Activated CD4-positive, alpha-beta T cell treated with anti-CD3 and anti-CD28 coated beads for 36 hours (primary cell): ENCODE measurements at places on chromosomes 5 and 9. TPM values are rescaled to one million over a fixed set of nuclear protein-coding genes. Genes with fewer than 3 reads are reported as not detected.
A peak's percentile ranks its signal among the peaks of the same experiment; 100 is the strongest.

Gene LECT2
- not detected for total RNA-seq

DNA sequence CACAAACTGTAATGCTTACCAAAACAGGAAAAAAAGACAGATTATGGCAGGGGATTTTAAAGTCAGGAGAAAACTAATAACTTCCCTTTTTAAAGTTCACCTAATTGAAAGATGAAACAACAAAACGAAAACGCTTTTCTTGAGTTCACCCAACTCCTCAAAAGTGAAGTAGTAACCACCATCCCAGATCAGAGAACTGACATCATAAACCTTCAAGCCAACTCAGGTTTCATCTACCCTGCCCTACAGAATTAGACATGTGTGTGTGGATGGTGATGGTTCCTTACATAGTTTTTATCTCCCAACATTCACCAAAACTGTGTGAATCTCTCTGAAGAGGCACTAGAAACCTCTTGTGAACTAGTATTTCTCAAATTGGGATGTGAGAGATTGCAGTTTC, 195.2 kb upstream of the PTGER4 start:
- peaks cover 84% of the 10 kb centered on the region for H3K4me1 ChIP-seq
- DNase-seq = no peak
- H3K4me3 ChIP-seq = peak overlapping the region; percentile 12
- H3K36me3 ChIP-seq = peaks cover 2% of the 10 kb centered on the region

DNA sequence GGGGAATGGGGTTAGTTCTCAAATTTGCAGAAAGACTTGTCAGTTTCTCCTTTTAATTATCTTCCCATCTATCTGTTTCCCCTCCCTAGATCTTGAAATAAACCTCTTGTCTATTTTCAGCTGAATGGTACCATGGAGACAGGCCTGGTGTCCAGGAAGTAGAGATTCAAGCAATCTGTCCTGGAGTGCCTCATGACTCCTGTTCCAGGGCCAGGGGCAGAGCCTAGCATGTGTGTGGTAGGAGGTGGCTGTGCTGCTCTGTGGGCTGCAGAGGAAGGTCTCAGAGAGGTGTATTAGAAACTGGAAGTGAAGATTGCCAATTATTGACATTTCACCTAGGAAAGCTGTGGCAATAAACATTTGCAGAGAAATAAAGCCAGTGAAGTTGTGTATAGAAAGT, 175.8 kb upstream of the ATP10B start:
- DNase-seq = no peak
- H3K36me3 ChIP-seq = no peaks in the 10 kb centered on the region

Gene PCDHA6
- not detected for total RNA-seq

DNA sequence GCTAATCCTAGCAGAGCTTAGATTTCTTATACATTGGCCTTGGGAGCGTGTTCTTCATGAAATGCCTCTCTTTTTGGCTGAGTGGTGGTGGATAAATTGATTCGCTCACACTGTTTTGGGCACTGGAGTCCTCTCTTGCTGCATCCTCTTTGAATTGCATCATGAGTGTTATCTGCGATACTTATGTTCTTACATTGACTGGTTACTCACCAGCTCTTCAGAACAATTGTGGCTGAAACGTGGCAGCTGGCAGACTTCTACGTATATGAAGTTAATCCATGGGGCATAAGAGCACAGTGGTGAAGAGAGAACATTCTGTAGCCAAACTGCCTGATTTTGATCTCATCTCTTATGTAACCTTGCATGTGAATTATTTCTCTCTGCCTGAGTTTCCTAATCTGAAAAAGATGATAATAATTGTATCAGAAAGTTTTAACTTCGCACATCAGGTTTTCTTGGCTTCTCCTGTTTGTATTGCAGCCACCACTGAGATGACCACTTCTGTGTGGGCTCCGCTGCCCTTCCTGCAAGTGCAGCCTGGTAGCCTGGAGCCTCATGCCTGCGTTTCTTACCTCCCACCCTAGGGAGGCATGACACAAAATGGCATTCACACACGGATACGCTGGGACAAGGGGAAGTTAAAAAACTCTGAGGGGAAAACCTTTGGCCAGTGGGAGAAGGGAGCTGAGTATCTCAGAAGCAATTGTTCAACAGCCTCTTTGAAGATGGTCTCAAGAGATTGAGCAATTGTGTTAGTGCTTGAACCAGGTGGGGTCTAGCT, 295.2 kb downstream of the ARHGAP26 start:
- H3K27ac ChIP-seq = peak overlapping the region; percentile 67
- peaks cover 20% of the 10 kb centered on the region for H3K36me3 ChIP-seq
- no peaks in the 10 kb centered on the region for H3K27me3 ChIP-seq
- H3K4me3 ChIP-seq = no peak overlapping the region
- peaks cover 25% of the 10 kb centered on the region for H3K4me1 ChIP-seq

DNA sequence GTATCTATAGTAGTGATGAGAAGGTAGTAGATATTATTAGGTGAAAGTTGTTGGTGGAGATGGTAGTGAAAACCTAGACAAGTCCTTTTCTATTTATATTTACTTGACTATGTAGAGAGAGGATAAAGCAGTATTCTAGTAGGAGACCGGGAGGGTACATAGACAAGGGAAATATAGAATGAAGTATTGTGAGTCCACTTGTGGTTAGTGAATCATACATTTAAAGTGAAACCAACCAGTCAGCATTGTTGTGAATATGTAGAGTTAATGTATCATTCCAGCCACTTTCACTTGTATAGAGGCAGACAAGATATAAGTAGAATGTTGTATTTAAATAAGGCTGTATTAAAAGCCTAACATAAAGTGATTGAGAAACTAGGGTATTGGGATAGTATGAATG, 1711.3 kb upstream of the ACO1 start:
- H3K4me1 ChIP-seq = no peaks in the 10 kb centered on the region
- no peak overlapping the region for H3K4me3 ChIP-seq
- H3K27ac ChIP-seq = no peak overlapping the region
- no peaks in the 10 kb centered on the region for H3K36me3 ChIP-seq
- no peak for DNase-seq
- no peaks in the 10 kb centered on the region for H3K27me3 ChIP-seq

GRCh38 chr5:176806137-176806536, 4.2 kb upstream of the UNC5A start:
- DNase-seq = no peak
- H3K27me3 ChIP-seq = peaks cover 43% of the 10 kb centered on the region
- no peaks in the 10 kb centered on the region for H3K36me3 ChIP-seq
- H3K4me3 ChIP-seq = no peak overlapping the region
- H3K27ac ChIP-seq = no peak overlapping the region

DNA sequence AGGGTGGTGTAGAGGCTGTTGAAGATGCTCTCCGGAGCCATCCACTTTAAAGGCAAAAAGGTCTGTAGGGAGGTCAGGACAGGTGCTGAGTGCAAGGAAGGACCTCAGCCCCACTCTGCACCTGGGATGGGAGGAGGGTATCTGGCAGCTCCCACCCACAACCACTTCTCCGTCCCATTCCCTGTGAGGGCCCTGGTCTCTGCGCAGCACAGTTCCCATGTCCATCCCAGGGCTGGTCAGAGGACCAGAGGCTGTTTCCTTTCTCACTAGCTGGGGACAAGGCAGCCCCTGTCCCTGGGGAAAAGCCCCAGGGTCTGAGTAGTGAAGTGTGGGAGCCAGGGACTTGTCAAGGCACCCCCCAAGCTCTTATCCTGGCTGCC, 33.7 kb upstream of the CSF1R start:
- DNase-seq = no peak
- no peak overlapping the region for H3K4me3 ChIP-seq
- H3K27me3 ChIP-seq = no peaks in the 10 kb centered on the region
- H3K27ac ChIP-seq = no peak overlapping the region

Gene ROPN1L
- total RNA-seq = 0.28 TPM

DNA sequence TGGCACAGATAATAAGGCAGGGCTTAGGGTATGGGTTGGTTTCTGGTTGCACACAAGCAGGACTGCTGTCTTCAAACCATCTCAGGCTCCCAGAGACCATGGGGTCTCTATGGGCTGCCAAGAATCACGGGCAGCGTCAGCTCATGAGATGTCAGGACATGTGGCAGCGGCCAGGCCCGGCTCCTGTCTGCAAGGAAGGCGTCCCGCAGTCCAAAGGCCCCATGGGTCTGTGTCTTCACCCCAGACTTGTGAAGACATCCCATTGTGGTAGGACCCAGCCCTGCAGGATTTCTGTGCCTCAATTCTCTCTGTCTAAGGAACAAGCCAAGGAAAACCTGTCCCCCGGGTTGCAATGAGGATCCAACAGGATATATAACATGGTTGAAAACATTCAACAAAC, 32.6 kb downstream of the IPPK start:
- no peak overlapping the region for H3K27ac ChIP-seq
- no peak for DNase-seq
- H3K4me3 ChIP-seq = no peak overlapping the region
- H3K36me3 ChIP-seq = peaks cover 38% of the 10 kb centered on the region
- H3K27me3 ChIP-seq = no peaks in the 10 kb centered on the region

DNA sequence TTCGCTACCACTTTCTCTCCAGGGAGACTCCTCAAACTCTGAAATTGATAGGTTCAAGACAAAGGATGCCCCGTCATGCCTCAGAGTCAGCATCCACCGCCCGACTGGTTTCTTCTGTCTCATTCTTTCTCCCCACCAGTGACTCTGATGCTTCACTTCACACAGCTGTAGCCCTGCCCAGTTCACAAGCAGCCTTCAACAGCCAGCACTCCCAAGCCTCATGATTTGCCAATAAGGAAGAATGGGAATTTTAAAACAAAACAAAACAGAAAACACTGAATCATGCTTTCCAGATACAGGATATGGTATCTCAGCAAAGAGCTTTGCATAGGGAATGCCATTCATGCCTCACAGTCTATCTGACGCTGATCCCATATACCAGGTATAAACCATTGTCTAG, 371.2 kb upstream of the RORB start:
- DNase-seq = no peak
- no peak overlapping the region for H3K4me3 ChIP-seq
- no peaks in the 10 kb centered on the region for H3K4me1 ChIP-seq
- no peak overlapping the region for H3K27ac ChIP-seq
- no peaks in the 10 kb centered on the region for H3K27me3 ChIP-seq

Gene KCNN2
- total RNA-seq = not detected

DNA sequence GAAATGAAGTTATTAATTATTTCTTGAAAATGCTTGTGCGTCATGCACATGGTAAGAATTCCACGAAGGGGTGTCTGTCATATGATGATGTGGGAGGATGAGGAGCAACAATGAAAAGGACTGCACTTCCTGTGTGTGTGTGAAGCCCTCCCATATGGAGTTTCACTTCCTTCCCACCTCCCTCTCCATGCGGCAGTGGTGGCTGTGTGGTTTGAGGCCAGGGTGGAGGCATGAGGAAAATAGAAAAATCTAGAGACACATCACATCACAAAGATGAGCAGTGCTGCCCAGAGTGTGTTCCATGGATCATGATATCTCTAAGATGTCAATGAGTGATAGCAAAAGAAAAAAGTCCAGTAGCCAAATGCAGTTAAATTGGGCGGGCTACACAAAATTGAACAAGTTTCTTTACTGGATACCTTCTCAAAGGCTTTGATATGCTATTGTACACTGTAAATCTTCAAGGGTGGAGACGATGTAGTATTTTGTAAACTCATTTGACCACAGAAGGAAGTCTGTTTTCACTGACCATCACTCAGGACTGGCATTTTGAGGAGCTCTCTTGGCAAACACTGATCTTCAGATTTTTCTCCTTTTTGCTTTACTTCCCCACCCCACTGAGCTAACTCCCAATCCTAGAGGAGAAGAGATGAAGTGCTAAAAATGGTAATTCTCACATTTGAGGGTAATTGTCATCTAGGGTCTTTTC, 55.7 kb upstream of the EQTN start:
- no peak overlapping the region for H3K4me3 ChIP-seq
- DNase-seq = peak; percentile 32

GRCh38 chr9:123527981-123528380, 172.0 kb downstream of the CRB2 start:
- DNase-seq = no peak
- no peaks in the 10 kb centered on the region for H3K27me3 ChIP-seq
- no peak overlapping the region for H3K27ac ChIP-seq
- H3K36me3 ChIP-seq = peaks cover 17% of the 10 kb centered on the region

DNA sequence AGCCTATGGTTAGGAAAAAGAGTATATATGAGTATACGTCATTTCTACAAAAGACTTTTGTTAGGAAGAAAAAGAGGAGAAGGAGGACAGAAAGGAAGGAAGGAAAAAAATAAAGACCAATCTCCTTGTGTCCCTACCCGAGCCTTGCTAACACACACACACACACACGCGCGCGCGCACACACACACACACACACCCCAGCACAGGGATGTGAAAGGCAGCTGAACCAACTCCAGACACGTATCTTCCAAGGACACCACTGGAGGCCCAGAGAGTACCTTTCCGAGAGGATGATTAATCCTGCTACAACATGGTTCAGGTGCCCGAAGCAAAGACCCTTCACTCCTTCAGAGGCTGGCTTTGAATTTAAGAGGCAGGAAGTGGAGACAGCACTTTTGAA, 56.9 kb upstream of the GALNT10 start:
- H3K4me1 ChIP-seq = peaks cover 2% of the 10 kb centered on the region
- no peak for DNase-seq
- H3K4me3 ChIP-seq = no peak overlapping the region

GRCh38 chr5:127652952-127653611, 4.2 kb downstream of the CTXN3 start:
- H3K27me3 ChIP-seq = peaks cover 2% of the 10 kb centered on the region
- no peak overlapping the region for H3K4me3 ChIP-seq
- no peak overlapping the region for H3K27ac ChIP-seq
- H3K36me3 ChIP-seq = no peaks in the 10 kb centered on the region
- H3K4me1 ChIP-seq = no peaks in the 10 kb centered on the region
- no peak for DNase-seq

Gene SPATA6L
- total RNA-seq = 0.21 TPM

Gene LIX1
- not detected for total RNA-seq

Gene PCDHA1
- total RNA-seq = not detected

DNA sequence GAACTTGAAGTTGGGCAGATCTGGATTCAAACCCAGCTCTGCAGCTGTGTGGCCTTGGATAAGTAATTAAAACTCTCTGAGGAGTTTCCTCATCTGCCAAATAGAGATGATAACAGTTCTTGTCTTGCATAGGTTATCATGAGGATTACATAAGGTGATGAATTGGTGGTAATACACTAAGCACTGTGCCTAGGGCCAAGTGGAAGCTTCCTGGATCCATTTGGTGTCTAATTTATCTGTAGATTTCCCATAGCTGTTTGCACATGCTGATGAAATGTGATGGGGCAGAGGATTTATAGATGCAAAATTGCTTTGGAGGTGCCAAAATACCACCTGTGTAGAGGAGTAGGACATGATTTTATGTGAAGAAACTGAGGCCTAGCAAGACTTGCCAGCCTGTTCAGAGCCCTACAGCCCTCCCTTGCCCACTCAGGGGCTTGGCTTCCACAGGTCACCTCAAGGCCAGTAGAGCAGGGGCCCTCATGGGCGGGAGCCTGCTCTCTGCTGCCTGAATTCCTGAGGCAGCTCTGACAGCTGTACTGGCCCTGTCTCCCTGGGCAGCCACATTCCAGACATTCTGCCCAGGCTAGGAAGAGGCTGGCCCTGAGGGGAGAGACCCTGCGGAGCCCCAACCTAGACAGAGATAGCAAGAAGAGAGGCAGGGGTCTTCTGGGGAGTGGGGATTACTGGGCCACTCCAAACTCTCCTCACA, 5.9 kb upstream of the FAT2 start:
- no peaks in the 10 kb centered on the region for H3K36me3 ChIP-seq
- DNase-seq = no peak
- no peaks in the 10 kb centered on the region for H3K27me3 ChIP-seq
- no peak overlapping the region for H3K4me3 ChIP-seq

- no peaks in the 10 kb centered on the region for H3K4me1 ChIP-seq
- H3K27me3 ChIP-seq = peaks cover 3% of the 10 kb centered on the region
- no peak overlapping the region for H3K4me3 ChIP-seq
- H3K36me3 ChIP-seq = no peaks in the 10 kb centered on the region
These were observed 7.1 kb upstream of the PCA3 start for GRCh38 chr9:76756941-76757673.

Gene ECM2
- total RNA-seq = not detected

GRCh38 chr5:34447424-34447823, 208.7 kb upstream of the RAI14 start:
- no peak for DNase-seq
- no peaks in the 10 kb centered on the region for H3K4me1 ChIP-seq
- H3K27ac ChIP-seq = no peak overlapping the region
- no peak overlapping the region for H3K4me3 ChIP-seq

Gene CENPK
- 77.5 TPM for total RNA-seq
